ENCODE measurements at places on chromosomes 1 and 21. TPM values are rescaled to one million over a fixed set of nuclear protein-coding genes. Genes with fewer than 3 reads are reported as not detected.

The KRTAP13-2 gene
- not detected for total RNA-seq

The PLA2G2C gene
- not detected for total RNA-seq

The GLUL gene
- total RNA-seq: 1,017 TPM

- H3K27me3 ChIP-seq: no peaks in the 10 kb centered on the region
- DNase-seq: no peak
- no peak overlapping the region for H3K27ac ChIP-seq
- H3K4me3 ChIP-seq: no peak overlapping the region
- H3K4me1 ChIP-seq: no peaks in the 10 kb centered on the region
Observed at GRCh38 chr1:53681977-53682685, 56.8 kb downstream of the GLIS1 start.

DNA sequence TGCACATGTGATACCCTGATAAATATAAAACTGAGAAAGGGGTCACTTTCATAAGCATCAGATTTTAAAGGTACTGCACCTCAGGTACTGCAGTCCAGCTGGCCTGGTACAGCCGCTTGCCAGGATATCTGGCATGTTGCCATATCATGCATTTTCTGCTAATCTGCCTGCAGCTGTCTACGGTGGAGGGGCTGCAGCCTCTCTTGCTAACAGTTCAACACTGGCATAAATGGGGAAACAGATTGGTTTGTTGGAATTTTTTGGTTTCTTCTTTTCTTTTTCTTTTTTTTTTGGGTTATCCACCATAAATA, 71.5 kb downstream of the MIS18A start:
- H3K4me3 ChIP-seq: no peak overlapping the region
- no peak for DNase-seq
- no peaks in the 10 kb centered on the region for H3K36me3 ChIP-seq
- no peak overlapping the region for H3K27ac ChIP-seq
- H3K27me3 ChIP-seq: no peaks in the 10 kb centered on the region
